ENCODE measurements at places on chromosomes 16 and 17. TPM values are rescaled to one million over a fixed set of nuclear protein-coding genes. Genes with fewer than 3 reads are reported as not detected.

DNA sequence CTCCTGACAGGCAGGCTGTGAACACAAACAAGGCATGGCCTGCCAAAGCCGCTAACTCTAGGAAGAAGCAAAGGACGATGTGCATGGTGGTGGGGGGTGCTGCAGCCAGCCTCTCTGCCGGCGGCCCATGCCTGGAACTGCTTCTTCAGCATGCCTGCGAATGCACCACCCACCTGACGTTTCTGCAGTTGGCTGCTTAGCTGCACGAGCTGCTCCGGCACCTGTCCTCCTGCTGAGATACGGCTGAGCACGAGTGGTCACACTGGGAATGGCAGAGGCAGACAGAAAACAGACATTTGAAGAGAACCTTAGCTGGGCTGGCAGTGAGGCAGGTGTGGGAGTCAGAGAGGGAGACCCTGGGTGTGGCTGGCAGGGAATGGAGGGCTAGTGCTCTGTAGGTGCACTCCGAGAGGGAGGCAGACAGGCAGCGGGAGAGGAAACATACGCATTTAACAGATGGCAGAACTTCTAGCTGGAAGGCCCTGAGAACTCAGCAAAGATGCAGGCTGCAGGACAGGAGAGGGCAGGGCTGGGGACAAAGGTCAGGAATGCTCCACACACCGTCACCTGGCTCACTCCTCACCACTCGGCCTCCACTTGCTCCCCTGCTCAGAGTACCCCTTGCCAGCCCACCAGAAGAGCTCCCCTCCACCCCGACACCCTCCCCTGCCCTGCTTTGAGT, 5.2 kb downstream of the FLCN start:
- no peak for DNase-seq

DNA sequence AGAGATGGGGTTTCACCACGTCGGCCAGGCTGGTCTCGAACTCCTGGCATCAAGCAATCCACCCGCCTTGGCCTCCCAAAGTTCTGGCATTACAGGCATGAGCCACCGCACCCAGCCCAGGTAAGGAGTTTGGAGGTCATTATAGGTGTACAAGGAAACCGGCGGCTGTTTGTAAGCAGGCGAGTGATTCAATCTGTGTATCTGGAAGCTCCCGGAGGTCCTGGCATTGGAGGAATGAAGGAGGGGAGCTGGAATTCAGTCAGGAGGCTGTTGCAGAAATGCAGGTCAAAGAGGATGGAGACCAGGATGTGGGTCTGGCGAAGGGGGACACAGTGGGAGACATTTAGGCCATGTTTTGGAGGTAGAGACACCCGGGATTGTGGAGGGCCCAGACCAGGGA, 18.8 kb downstream of the CDC42EP4 start:
- DNase-seq: no peak

GRCh38 chr17:42617956-42618431, 8.5 kb downstream of the TUBG1 start:
- DNase-seq: no peak

GRCh38 chr16:51049678-51050376, 101.2 kb downstream of the SALL1 start:
- no peak for DNase-seq

- DNase-seq: peak; percentile 52
These were observed 2.2 kb downstream of the HS3ST6 start for GRCh38 chr16:1915732-1916639.

GRCh38 chr17:49748791-49749190, 15.1 kb downstream of the FAM117A start:
- no peak for DNase-seq

Gene GABARAP
- 444 TPM for total RNA-seq

DNA sequence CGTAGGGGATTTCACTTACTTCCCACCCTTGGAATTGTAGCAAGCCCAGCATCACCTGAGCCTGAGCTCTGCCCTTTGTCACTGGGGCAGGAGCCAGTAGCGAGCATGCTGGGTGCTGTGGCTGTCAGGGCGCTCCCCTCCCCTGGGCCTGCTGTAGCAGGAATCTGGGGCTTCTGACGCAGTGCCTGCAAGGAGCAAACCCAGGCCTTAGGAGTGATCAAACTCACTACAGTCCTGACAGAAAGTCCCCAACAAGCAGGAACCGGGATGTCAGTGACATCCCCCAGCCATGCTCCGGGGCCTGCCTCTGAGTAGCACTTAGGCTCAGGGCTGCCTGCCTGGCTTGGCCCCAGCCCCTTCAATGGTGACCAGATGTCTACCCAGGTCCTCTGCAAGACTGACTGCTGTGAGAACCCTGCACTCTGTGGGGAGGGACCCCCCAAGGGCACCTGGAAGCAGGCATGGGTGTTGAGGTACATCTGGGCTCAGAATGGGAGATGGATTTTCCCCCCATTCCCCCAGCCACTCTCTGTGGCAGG, 23.5 kb downstream of the PLD6 start:
- no peak for DNase-seq

GRCh38 chr16:1887711-1888354, 15.9 kb upstream of the MEIOB start:
- DNase-seq: no peak

Gene KRT13
- total RNA-seq: not detected

DNA sequence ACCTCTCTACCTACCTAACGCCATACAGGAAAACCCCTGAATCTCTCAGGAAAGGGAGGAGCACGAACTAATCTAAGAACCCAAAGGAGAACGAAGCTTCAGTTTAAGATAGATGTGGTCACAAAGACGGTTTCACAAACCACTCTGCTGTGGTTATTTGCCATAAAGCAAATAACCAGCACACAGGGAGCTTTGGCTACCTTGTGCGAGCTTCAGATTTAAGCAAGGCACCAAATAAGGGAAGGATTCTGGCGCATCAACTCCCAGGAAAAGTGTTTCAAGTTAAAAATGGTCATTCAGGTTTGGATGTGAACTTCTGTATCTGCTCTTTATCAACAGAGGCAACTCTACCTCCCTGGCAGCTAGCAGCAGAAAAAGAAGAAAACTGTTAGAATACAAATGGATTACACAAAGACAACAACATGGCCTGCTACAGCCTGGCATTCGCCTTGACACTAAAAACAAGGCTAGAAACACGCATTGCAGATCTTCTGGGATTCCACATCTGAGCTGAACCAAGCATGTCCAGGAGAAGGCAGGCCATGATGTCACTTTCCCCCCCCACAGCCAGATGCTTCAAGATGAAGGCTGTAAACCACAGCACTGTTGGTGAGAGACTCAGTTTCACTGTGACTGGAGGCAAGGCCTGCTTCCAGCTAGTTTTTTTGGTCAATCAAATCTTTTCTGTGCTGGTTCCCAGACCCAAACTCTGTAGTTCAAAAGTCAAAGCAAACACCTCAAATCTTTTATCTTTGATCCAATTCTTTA, 43.6 kb downstream of the SMG6 start:
- no peak for DNase-seq

Gene KRT23
- total RNA-seq: 0.16 TPM

- no peak for DNase-seq
These were observed 1.3 kb downstream of the RAB37 start for GRCh38 chr17:74738051-74738996.

- peak; percentile 57 for DNase-seq
These were observed 54.0 kb downstream of the PGS1 start for GRCh38 chr17:78432226-78433012.

Gene LRRC46
- 0.30 TPM for total RNA-seq

DNA sequence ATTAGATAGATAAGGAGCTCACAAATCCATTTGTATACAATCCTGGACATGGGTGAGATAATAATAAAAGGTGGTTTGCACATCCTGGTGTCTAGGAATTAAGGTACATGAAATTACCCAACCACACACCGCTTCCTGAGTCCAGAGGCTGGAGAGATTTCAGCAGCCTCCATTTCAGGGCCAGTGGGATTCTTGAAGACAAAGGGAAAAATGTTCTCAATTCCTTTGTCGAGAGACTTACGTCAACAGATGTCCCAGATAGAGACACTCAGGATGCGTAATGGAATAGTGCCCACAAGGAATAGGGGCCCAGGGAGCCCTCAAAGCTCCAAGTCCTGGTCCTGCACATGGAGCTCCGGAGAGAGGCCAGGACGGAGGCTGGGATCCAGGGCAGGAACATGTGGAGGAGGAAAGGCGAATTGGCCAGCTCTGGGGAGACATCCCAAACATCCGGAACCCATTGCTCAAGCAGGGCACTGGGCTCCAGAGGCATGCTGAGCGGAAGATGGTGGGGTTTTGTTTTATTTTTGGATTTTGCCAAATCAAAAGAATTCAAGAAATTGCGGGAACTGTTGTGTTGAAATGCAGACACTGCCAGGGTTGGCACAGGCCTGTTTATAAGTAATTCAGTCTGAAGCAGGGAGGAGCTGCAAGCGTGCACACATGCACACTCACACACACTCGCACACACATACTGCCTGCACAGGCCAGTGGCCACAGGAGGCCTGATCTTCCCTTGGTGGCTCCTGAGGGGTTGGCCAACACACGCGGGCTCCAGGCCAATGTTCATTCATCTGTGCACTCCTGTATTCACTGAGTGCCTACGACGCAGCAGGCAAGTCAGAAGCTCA, 97.2 kb downstream of the NOG start:
- DNase-seq: no peak

Gene ZNHIT3
- total RNA-seq: 21.3 TPM

DNA sequence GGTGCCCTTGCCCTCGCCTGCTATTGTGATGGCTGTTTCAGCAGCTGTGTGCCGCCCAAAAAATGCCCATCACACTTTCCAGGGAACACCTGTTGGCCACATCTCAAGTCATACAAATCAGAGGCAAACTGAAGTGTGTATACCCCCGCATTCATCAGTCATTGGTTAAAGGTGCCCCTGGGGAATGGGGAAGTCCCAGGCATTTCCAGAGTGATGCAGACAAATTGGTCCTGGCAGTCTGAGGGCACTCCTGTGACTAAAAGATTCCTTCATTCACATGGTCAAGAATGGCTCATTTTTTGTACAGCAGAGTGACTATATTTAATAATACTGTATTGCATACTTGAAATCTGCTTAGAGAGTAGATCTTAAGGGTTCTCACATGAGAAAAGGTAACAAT, 102.9 kb upstream of the TMEM97 start:
- no peak for DNase-seq

GRCh38 chr16:79328402-79329165, 272.0 kb downstream of the MAF start:
- DNase-seq: no peak

Gene ALDOA
- total RNA-seq: 4,126 TPM

GRCh38 chr17:50364715-50365114, 8.3 kb downstream of the MRPL27 start:
- DNase-seq: no peak

Gene TMEM114
- total RNA-seq: not detected

DNA sequence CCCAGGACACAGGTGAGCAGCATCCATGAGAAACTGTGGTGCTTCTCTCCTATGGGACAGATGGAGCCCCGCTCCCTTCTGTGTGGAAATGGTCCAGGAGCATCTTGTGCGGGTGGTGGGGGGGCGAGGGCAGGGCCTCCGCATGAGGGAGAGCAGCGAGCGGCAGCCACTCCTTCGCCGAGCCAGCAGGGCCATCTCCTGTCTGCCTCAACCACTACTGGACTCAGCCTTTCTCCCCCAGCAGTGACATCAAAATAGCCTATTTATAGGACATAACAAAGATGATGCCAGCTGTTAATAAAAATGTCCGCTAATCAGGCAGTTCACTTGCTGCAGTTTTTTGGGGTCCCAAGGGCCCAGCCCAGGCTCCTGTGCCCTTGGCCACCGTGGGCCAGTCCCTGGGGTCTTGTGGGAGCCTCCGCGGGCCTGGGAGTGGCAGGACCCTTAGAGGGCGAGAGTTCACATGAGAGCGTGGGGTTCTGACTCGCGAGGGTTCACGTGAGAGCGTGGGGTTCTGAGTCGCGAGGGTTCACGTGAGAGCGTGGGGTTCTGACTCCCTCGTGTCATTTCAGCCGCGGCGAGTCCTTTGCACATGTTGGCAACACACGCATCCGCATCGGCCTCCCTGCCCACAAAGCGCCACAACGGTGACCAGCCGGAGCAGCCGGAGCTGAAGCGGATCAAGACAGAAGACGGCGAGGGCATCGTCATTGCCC, 47.4 kb downstream of the WDR45B start:
- peak; percentile 54 for DNase-seq

- DNase-seq: no peak
These were observed 29.0 kb upstream of the CLEC3A start for GRCh38 chr16:77993111-77993985.

GRCh38 chr17:8046929-8047768, 8.3 kb downstream of the ALOX15B start:
- DNase-seq: no peak

Measured in Right ventricle myocardium inferior (tissue), 1 donor.